ENCODE measurements at places on chromosomes 11 and 22.

- peak; percentile 43 for DNase-seq
These were observed 698 bp downstream of the PAK1 start for GRCh38 chr11:77472991-77473800.

DNA sequence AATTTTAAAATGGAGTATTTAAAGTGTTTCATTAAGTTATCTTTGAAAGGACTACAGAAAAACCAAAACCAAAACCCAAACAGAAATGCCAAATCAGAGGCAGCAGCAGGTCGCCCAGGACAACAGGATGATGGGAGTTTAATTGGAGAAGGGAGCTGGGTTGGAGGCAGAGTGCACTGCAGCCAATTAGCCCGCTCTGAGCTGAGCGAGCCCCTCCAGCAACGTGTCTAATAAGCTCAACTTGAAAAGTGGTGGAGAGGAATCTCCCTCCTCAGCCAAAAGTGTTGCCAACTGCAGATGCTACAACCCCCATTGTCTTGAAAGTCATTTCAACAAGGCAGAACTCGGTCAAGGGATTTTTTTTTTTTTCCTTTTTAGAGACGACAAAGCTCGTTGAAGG, 323.9 kb downstream of the CADM1 start:
- DNase-seq: no peak

DNA sequence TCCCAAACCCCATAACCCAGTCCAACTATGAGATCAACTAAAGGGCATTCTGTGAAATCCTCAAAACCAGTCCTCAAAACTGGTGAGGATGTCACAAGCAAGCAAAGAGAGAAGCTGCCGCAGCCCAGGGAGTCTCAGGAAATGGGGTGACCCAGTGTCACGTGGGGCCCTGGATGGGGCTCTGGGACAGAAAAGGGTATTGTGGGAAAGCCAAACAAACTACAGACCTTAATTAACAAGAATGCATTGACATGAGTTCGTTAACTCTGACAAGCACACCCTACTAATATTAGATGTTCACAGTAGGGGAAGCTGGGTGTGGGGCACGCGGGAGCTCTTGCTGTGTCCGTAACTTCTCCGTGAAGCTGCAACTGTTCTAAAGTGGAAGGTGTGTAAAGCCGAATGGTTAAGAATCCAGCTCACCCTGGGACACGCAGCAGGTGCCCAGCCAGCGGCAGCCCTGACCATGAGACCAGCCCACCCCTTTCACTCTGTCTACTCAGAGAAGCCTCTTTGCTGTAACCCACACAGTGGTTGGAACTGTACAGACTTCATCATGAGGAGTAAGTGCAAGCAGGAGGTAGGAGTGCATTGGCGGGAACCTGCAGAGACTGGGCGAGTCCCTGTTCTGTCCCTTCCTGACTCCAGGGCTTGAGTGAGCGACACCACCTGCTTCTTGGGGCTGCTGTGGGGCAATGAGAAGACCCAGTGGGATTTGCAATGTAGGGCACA, 17.9 kb downstream of the LINC01488 start:
- DNase-seq: no peak

DNA sequence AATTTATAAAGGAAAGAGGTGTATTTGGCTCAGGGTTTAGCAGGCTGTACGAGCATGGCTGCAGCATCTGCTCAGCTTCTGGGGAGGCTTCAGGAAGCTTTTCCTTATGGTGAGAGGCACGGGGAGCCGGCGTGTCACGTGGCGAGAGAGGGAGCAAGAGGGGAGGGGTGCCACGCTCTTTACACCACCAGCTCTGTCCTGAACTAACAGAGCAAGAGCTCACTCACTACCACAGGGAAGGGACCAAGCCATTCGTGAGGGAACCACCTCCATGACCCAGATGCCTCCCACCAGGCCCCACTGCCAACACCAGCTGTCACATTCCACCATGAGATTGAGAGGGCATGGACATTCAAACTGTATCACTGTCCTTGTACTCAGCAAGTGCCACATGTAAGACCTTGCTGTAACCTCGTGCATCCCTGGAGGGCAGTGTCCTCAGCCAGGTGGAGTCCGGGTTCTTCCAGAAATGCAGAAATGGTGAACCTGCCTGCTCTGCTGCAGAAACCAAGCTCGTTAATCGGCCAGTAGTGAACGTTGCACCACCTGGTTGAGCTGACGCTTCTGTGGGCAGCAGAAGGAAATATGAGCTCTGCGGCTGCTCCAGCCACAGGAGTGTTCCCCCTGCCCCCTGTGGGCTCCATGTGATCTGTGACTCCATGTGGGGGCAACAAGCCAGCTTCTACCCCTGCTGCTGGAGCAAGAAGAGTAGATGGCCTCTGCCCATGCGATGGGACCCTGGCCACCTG, 368.6 kb downstream of the TBC1D22A start:
- no peak for DNase-seq

DNA sequence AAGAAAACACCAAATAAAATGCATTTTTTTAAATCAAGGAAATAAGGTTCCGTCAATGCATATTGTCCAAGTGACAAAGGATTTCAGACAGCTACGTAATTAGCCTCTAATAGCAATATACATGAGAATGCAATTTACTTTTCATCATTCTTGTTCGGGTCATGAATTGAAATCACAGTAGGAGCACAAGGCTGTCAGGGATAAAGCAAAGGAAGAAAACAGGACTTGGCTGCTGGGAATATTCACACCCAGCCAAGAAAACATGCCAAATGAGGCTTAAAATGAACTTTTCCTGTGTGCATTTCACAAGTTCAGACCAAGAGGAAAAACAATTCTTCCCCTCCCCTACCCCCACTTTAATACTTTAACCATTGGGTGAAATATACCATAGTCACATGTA, 188.6 kb downstream of the CWF19L2 start:
- DNase-seq: no peak

GRCh38 chr11:132111838-132112237, 741.4 kb downstream of the NTM start:
- DNase-seq: no peak

DNA sequence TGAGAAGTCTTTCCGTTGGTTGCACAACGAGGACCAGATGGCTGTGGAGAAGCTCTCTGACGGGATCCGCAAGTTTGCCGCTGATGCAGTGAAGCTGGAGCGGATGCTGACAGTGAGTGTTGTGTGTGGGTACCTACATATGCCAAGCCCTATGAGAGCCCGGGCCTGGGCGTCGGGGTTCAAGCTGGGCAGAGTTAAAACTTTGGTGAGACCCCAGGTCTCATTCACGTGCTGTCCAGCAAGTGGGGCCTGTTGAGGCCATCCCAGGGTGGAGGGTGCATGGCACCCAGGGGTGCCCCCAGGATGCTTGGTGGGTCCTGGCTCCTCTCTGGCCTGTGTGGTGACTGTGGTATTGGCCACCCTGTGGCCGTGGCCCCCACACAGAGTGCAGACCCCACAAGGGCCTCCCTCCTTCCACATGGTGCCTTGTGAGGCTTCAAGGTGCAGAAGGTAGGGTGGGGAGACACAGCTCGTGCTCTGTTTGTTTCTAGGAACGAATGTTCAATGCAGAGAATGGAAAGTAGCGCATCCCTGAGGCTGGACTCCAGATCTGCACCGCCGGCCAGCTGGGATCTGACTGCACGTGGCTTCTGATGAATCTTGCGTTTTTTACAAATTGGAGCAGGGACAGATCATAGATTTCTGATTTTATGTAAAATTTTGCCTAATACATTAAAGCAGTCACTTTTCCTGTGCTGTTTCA, 12.8 kb downstream of the GATD1 start:
- DNase-seq: no peak

GRCh38 chr11:26767060-26767459, 45.2 kb upstream of the SLC5A12 start:
- DNase-seq: no peak

DNA sequence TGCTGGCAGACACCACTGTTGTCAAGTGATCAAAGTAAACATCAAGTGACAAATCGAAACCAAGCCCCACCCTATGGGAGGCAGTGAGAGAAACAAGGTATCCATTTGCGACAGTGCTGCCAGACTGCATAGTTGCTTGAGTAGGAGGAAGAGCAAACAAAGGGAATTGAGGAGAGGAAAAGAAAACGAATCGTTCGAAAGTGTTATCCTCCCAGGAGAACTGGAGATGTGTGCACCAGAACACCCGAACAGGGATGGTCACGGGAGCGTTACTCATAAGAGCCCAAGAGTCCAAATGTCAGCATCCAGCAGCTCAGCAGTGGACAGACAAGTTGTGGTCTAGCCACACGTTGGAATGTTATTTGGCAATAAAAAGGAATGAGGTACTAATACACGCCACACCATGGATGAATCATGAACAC, 58.4 kb upstream of the NUP50 start:
- DNase-seq: no peak

- DNase-seq: no peak
These were observed 70.5 kb downstream of the DKK3 start for GRCh38 chr11:11937957-11938356.

DNA sequence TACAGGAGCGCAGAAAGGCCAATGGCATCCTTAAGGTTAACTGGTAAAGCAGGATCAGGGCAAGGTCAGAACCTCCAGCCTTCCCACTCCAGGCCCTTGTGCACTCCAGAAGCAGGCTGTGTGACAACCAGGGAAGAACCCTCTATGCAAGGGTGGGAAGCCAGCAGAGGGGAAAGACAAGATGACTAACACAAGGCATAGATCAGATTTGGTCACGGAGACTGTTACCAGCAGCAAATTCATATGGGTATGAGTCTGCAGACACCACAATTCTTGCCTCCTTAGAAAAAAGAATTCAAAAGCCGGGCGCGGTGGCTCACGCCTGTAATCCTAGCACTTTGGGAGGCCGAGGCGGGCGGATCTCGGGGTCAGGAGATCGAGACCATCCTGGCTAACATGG, 39.8 kb upstream of the MTNR1B start:
- no peak for DNase-seq

DNA sequence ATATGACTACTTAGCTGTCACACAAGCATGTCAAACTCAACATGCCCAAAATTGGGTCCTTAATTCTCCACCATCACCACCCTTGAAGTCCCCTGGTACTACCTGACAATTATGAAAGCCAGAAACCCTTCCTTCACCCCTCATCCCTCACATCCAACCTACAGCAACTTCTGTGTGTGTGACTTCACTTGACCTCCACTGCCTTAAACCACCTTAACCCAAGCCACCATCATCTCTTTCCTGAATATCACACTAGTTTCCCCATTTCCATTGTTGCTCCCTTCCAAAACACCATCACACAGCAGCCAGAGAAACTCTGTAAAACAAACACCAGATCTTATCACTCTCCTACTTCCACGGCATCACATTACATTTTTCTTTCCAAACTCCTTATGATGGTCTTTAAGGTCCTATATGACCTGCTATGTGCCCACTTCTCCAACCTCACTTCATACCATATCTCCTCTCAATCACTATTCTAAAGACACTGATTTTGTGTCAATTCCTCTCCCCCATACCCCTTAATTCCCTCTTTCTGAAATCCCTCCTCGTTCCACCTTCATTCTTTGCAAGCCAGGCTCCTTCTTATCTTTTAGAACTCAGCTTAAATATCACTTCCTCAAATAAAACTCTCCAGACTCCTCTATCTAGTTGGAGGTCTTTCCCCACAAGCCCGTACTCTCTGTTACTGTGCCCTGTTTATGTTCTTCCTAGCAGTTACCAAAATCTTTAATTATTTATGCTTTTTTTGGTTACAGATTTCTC, 124.9 kb downstream of the RBFOX2 start:
- no peak for DNase-seq

DNA sequence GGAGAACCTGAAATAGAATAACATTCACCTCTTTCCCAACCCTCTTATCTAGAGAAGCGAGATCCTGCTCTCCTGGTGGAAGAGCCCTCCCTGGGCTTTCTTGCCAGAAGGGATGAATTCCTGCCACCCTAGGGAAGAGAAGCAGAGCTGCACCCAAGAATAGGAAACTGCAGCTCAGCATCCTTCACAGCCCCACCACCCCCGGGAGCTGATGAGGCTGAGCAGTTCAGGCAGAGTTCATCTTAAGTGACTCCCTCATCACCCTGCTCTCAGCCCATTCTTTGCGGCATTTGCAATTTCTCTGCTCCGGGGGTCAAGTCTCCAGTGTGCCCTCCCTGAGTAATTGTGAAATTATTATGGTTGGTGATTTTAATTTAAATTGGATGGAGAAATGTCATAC, 514.9 kb downstream of the BUD13 start:
- no peak for DNase-seq

DNA sequence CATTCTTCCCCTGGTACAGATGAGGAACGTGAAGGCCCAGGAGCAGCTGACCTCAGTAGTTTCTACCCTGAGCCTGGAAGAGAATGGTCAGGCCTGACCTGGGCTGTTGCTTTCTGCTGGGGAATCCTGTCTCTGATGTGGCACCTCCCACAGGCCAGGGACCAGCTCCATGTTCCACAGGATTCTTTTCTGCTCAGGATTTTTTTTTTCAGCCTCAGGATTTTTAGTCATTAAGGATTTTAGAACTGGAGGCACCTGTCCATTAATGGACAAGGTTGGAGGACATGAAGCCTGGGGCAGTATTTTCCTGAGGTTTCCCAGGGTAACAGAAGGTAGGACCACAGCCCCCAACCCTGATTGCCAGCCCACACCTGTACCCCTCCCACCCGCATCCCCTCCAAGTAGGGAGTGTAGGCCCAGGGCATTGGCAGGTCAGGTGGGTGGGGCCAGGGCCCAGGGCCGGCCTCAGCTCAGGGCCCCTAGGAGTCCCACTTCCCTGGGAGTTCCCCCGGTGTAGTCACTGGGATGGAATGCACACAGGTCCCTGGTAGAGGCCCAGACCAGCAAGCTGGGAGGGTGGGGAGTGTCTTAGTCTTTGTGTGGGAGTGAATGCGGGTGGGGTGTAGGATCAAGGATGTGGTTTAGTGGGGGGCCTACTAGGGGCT, 16.1 kb downstream of the BIK start:
- no peak for DNase-seq

DNA sequence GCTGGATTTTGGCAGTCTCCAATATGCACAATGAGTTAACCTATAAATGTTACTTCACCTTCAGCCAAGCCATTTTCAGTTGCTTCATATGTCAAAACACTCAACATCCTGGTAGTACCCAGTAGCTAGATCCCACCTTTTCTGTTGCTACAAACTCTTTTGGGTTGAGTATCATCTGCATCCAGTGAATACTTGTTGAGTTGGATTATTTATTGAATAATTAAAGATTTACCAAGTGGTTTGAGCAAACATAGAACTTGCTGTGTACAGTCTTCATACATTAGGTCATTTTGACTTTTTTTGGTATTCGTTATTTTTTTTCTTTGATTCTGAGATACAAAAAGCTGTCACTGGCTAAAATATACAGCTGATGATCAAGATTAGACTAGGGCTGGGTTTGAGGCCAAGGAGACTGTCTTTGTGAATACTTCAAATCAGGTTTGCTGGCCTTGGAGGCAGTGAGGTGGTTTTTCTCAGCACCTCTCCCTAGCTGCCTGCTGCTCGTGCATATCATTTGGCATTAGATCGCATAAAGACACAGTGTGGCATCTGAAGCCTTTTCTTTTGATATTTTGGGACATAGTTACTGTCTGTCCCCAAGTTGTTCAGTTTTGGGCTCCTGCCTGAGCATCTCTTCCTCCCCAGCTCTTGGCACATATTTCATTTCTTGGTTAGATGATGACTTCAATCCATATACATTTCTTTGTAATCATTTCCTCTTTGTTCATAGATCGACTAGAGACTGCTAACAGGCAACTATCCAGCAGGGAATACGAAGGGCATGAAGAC, 62.8 kb downstream of the AMOTL1 start:
- DNase-seq: no peak

- no peak for DNase-seq
These were observed 197.8 kb downstream of the SOX6 start for GRCh38 chr11:16158426-16158994.

GRCh38 chr11:70873736-70874412, 378.5 kb downstream of the SHANK2 start:
- no peak for DNase-seq

GRCh38 chr11:8826139-8826786, 84.7 kb upstream of the AKIP1 start:
- DNase-seq: no peak

Measured in T-helper 9 cell (primary cell).